A549 treated with DMSO at 1 μM for 4 hours (cell line): ENCODE measurements at places on chromosomes 1 and 21. TPM values are rescaled to one million over a fixed set of nuclear protein-coding genes. Genes with fewer than 3 reads are reported as not detected.

The PDC gene
- total RNA-seq = not detected in 5 replicates

The C1orf115 gene
- total RNA-seq = 4.4 to 5.6 TPM (median 5.5 TPM) in 5 replicates

The ACTL8 gene
- 1.7 to 2.0 TPM (median 1.8 TPM) in 5 replicates for total RNA-seq

The ARHGEF16 gene
- 3.5 to 5.8 TPM (median 5.1 TPM) in 5 replicates for total RNA-seq

The PFKL gene
- 42.1 to 52.3 TPM (median 44.3 TPM) in 5 replicates for total RNA-seq

The PLEKHN1 gene
- 4.4 to 7.1 TPM (median 6.1 TPM) in 5 replicates for total RNA-seq

The HSPA6 gene
- total RNA-seq = 1.5 to 11.0 TPM (median 3.6 TPM) in 5 replicates

The NECTIN4 gene
- 1.3 to 1.9 TPM (median 1.7 TPM) in 5 replicates for total RNA-seq

The EFHD2 gene
- 174 to 251 TPM (median 232 TPM) in 5 replicates for total RNA-seq

The XCL2 gene
- not detected in 5 replicates for total RNA-seq

The PDZK1IP1 gene
- total RNA-seq = 6.1 to 9.3 TPM (median 7.9 TPM) in 5 replicates

The KCNA2 gene
- 0.01 to 0.06 TPM (median 0.03 TPM) in 4 of 5 replicates, not detected in the other for total RNA-seq

The CLSTN1 gene
- 63.9 to 75.4 TPM (median 67.6 TPM) in 5 replicates for total RNA-seq

The EXTL1 gene
- 0.02 TPM in 1 of 5 replicates, not detected in the others for total RNA-seq

The OR6K3 gene
- total RNA-seq = not detected in 5 replicates

The KLHL12 gene
- 16.8 to 20.6 TPM (median 18.8 TPM) in 5 replicates for total RNA-seq

The FNDC5 gene
- 0.38 to 0.75 TPM (median 0.53 TPM) in 5 replicates for total RNA-seq

The MAEL gene
- total RNA-seq = not detected in 5 replicates

The ATP6V1G3 gene
- total RNA-seq = not detected in 5 replicates

The FBXO42 gene
- total RNA-seq = 9.0 to 10.3 TPM (median 9.2 TPM) in 5 replicates

The DSCAM gene
- total RNA-seq = not detected in 5 replicates

The CYP4A22 gene
- not detected in 5 replicates for total RNA-seq

The WRAP73 gene
- 14.2 to 21.5 TPM (median 19.2 TPM) in 5 replicates for total RNA-seq
